DND-41 (cell line): ENCODE measurements at places on chromosomes 6 and 20.

DNA sequence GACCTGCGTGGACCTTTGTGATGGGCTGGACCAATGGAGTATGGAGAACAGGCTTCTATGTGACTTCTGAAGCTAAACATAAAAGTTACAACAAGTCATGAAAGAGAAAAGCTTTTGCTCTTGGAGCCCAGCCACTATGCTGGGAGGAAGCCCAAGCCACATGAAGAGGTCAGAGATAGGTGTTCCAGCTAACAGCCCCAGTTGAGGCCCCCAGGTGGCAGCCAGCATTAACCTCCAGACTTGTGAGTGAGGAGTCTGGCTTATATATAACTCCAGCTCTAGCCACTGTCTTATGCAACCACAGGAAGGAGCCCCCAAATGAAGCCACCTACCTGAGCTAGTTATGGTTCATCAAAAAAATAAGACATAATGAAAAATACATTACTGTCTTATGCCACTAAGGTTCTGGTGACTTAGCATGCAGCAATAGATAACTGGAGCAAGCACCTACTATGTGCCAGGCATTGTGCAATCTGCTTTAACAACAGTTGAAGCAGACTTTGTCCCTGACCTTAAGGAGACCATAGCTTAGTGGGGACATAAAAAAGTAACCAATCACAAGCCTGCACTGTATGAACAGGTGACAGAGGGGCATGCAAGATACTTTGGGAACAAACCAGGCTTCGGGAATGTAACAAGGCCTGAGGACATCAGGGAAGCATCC, 599.6 kb downstream of the PTPRT start:
- no peak overlapping the region for H3K27ac ChIP-seq
- H3K36me3 ChIP-seq, result no peaks in the 10 kb centered on the region
- DNase-seq, result peak; percentile 8

DNA sequence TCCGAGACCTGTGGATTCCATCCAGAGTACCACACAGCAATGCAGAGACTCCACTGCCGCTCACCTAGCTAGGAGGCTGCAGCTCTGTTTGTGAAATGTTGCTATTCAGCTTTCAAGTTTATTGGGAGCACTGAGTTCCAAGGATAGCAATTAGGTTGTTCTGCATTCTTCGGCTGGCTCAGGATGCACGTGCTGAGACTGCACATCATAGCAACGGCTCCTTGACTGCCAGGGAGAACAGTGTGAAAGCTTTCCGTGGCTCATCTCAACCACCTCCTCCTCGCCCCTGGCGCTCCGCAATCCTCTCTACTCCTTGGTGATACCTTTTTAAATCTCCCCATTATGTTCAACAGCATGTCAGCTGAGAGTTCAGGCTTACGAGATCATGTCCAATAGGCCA, 116.6 kb downstream of the TSHZ2 start:
- peaks cover 26% of the 10 kb centered on the region for H3K27me3 ChIP-seq
- H3K27ac ChIP-seq, result no peak overlapping the region
- no peak overlapping the region for H3K4me3 ChIP-seq
- H3K4me1 ChIP-seq, result no peaks in the 10 kb centered on the region

- DNase-seq, result no peak
- H3K36me3 ChIP-seq, result no peaks in the 10 kb centered on the region
- H3K27me3 ChIP-seq, result no peaks in the 10 kb centered on the region
- no peak overlapping the region for H3K4me3 ChIP-seq
- no peak overlapping the region for H3K27ac ChIP-seq
- no peaks in the 10 kb centered on the region for H3K4me1 ChIP-seq
These were observed 24.1 kb upstream of the MBOAT1 start for GRCh38 chr6:20236344-20236743.

- H3K27ac ChIP-seq, result no peak overlapping the region
- H3K4me3 ChIP-seq, result no peak overlapping the region
- H3K27me3 ChIP-seq, result no peaks in the 10 kb centered on the region
- no peaks in the 10 kb centered on the region for H3K4me1 ChIP-seq
- no peak for DNase-seq
These were observed 34.4 kb downstream of the GGTLC1 start for GRCh38 chr20:23954008-23954745.

DNA sequence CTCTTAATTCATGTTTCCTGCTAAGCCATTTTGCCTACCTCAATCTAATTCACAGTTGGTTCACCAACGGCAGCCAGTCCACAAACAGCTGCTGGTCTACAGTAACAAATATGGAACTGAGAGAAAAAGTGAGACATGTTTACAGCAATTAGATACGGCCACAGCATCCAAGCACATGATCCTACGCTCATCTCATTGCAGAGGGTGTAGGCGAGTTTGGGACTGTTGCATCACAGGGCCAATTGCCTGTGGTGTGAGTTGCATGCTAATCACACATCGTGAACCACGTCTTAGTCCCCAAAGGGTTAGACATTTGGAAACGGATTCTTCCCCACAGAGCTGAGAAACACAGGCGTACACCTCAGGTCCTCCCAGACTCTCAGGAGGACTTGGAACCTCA, 166.9 kb downstream of the EYA2 start:
- no peaks in the 10 kb centered on the region for H3K27me3 ChIP-seq
- H3K27ac ChIP-seq, result no peak overlapping the region
- no peaks in the 10 kb centered on the region for H3K4me1 ChIP-seq
- H3K4me3 ChIP-seq, result no peak overlapping the region
- H3K36me3 ChIP-seq, result no peaks in the 10 kb centered on the region
- no peak for DNase-seq

- no peak overlapping the region for H3K4me3 ChIP-seq
- no peak for DNase-seq
- H3K36me3 ChIP-seq, result no peaks in the 10 kb centered on the region
These were observed 173.5 kb downstream of the DLL1 start for GRCh38 chr6:170117111-170117972.

GRCh38 chr6:143279385-143279784, 171.1 kb downstream of the ADAT2 start:
- H3K27me3 ChIP-seq, result no peaks in the 10 kb centered on the region
- no peak overlapping the region for H3K27ac ChIP-seq
- H3K36me3 ChIP-seq, result no peaks in the 10 kb centered on the region
- H3K4me1 ChIP-seq, result no peaks in the 10 kb centered on the region
- no peak overlapping the region for H3K4me3 ChIP-seq

- no peaks in the 10 kb centered on the region for H3K4me1 ChIP-seq
- H3K36me3 ChIP-seq, result no peaks in the 10 kb centered on the region
- H3K4me3 ChIP-seq, result no peak overlapping the region
- no peaks in the 10 kb centered on the region for H3K27me3 ChIP-seq
These were observed 9.0 kb upstream of the NRSN1 start for GRCh38 chr6:24117021-24117420.

DNA sequence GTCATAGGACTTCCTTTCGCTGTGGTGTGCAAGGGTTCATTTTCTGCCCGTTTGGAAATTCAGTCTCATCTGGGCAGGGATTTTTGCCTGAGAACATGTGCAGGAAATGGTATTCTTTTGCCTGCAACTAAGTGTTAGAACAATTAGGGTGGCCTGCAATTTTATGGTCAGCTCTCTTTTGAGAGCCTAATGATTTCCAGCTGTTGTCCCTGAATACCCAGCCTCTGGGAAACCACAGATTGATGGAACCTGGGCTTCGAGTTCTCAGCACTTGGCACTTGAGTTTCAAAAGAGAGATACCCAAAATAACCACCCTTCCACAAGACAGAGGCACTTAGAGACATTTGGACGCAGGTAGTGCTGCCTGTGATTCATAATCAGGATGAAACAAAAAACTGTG, 217.2 kb upstream of the FOXA2 start:
- H3K27me3 ChIP-seq, result no peaks in the 10 kb centered on the region
- no peak for DNase-seq
- no peaks in the 10 kb centered on the region for H3K4me1 ChIP-seq

DNA sequence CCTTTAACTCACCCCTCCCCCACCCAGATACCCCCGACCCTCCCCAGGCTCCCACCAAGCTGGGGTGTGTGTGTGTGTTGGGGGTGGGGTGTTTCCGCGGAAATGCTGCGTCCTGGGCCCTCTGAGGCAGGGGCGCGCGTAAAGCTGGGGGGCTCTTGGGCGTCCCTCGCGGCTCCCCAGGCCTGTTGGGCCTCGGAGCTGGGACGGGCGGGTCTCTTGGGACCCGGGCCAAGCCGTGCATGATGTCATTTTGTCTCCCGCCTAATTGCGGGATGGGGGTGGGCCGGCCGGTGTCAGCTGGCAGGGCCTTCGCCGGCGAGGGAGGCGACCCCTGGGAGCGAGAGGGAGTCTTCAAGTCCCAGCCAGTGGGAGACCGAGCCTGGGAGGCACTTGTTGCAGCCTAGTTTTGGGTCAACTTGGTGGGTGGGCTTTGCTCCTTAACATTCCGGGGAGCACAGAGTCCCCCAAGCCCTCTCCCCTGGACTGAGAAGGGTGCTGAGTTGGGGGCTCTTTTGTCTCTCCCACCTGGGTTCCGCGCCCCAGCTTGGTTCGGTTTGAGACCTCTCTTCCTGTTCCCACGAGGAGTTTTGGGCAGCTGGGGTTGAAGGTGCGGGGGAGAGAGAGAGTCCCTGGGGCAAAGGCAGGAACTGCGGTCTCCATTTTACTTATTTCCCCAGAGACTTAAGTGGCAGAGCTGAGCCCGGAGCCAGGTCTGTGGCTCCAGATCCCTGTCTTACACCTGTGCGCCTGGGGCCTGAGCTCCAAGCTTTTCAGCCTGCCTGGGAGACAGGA, 623 bp downstream of the MYBL2 start:
- H3K27ac ChIP-seq, result peak overlapping the region; percentile 92
- H3K4me3 ChIP-seq, result peak overlapping the region; percentile 70
- H3K4me1 ChIP-seq, result peaks cover 44% of the 10 kb centered on the region
- peaks cover 41% of the 10 kb centered on the region for H3K36me3 ChIP-seq

DNA sequence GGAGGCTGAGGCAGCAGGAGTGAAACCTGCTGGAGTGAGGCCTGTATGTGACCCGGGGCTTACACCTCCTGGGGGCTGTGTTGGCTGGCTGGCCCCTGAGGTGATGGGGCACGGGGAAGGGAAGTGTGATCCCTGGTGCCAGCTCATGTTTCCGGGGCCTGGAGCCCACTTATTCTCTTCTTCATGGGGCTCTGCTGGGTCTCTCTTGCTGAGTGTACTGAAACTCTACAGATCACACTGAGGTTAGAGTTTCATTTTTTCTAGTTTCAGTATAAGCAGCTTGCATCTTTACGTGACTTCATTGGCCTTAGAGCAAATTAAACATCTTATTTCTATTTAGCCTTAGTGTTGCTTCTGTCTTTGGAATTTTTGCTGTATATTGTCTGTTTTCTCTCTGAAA, 96.2 kb downstream of the ANKS1A start:
- peaks cover 41% of the 10 kb centered on the region for H3K36me3 ChIP-seq
- DNase-seq, result no peak
- H3K4me1 ChIP-seq, result no peaks in the 10 kb centered on the region

- no peak overlapping the region for H3K27ac ChIP-seq
- peaks cover 4% of the 10 kb centered on the region; the same call in 1 of the 2 replicates for H3K4me1 ChIP-seq
- H3K27me3 ChIP-seq, result no peaks in the 10 kb centered on the region
- no peak overlapping the region for H3K4me3 ChIP-seq
- H3K36me3 ChIP-seq, result peaks cover 18% of the 10 kb centered on the region; the same call in 1 of the 2 replicates
- DNase-seq, result peak; percentile 45
These were observed 9.8 kb upstream of the MAPK13 start for GRCh38 chr6:36120539-36120938.

DNA sequence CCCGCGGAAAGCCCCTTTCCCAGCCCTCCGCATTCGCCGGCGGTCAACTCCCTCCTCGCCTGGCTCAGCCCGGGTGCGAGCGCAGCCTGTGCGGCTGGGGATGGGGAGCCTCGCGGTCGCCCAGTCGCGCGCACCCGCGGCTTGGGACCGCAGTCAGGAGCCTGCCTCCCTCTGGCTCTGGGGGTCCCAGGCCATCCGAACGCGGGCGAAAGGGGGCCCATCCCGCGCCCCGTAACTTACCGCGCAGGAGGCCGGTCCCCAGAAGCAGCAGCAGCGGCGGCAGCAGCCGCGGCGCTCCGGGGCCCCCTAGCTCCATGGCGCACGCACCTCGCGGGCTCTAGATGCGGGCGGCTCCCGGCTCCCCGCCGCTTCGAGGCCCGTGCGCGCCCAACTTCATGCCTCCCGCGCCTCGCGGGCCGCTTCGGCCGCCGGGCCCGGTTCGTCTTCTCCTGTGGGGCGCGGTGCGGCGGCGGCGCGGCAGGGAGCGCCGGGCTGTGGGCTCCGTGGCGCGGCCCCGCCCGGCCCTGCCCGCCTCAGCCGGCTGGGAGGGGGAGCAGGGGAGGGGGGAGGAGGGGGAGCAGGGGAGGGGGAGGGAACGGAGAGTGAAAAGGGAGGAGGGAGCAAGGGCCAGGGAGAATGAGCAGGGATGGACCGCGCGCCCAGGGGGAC, at the start of gene CHRNA4:
Gene CHRNA4, minus strand, starts transcription at position 500 of the 669 bp plus-strand sequence. Its CDS starts 184 bp downstream, at position 316.
- no peak within 1 kb of the TSS for H3K4me3 ChIP-seq
- H3K27ac ChIP-seq, result no peak within 1 kb of the TSS
- no peaks in the 10 kb centered on the region for H3K36me3 ChIP-seq
- H3K27me3 ChIP-seq, result no peaks in the 10 kb centered on the region
- no peak for DNase-seq

DNA sequence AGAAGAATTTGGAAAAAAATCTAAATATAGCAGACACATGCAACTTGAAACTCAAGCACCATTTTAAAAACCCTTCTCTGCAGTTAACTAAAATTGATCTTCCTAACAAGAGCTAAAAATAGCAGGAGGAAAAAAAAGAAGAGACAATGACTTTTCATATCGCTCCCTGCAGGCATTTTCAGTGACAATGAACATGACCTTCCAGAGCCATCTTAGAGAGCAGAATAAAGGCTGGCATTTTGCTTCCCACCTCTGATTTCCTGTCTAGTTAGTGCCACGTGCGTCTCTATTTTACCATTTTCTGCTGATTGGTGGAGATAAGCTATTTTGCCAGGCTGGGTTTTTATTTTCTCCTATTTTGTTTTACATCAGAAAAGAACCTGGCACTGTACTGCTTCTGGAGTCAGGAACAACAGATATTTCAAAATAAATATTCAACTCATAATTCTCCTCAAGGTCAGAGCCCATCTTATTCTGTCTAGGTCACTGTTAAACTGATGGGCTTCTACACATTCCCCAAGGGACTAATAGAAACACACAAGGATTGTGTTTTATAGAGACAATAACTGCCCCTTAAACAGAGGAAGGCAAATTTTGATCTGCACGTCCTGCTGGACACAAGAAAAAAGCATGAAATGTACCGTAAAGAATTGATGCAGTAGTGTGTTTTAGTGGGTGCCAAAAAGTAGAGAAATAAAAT, 70.2 kb upstream of the ENPP5 start:
- no peak overlapping the region for H3K27ac ChIP-seq
- H3K36me3 ChIP-seq, result no peaks in the 10 kb centered on the region
- no peak overlapping the region for H3K4me3 ChIP-seq
- no peak for DNase-seq
